ENCODE measurements at places on chromosomes 16 and 17. TPM values are rescaled to one million over a fixed set of nuclear protein-coding genes. Genes with fewer than 3 reads are reported as not detected.

- no peaks in the 10 kb centered on the region for H3K36me3 ChIP-seq
- H3K27me3 ChIP-seq, result peaks cover 86% of the 10 kb centered on the region
- H3K4me1 ChIP-seq, result peaks cover 19% of the 10 kb centered on the region
- no peak overlapping the region for H3K27ac ChIP-seq
- no peak overlapping the region for H3K4me3 ChIP-seq
Observed at GRCh38 chr17:60139438-60140285, 10.1 kb upstream of the CA4 start.

GRCh38 chr16:25011891-25012514, 3.2 kb downstream of the ARHGAP17 start:
- H3K27ac ChIP-seq, result peak overlapping the region; percentile 49
- no peak for DNase-seq
- peaks cover 26% of the 10 kb centered on the region for H3K4me1 ChIP-seq
- peaks cover 3% of the 10 kb centered on the region for H3K36me3 ChIP-seq

GRCh38 chr16:73713778-73714495, 582.7 kb upstream of the PSMD7 start:
- H3K27ac ChIP-seq, result no peak overlapping the region
- H3K36me3 ChIP-seq, result no peaks in the 10 kb centered on the region
- H3K27me3 ChIP-seq, result peaks cover 10% of the 10 kb centered on the region
- no peak for DNase-seq

GRCh38 chr17:28381141-28381825, 9.8 kb downstream of the SARM1 start:
- DNase-seq, result peak; percentile 54
- H3K27me3 ChIP-seq, result peaks cover 76% of the 10 kb centered on the region
- peaks cover 6% of the 10 kb centered on the region for H3K4me1 ChIP-seq
- H3K27ac ChIP-seq, result no peak overlapping the region
- peaks cover 4% of the 10 kb centered on the region for H3K36me3 ChIP-seq

- H3K27me3 ChIP-seq, result peaks cover 4% of the 10 kb centered on the region
- peak overlapping the region; percentile 85 for H3K4me3 ChIP-seq
Observed at GRCh38 chr16:77213542-77214106, 14.4 kb downstream of the SYCE1L start.

GRCh38 chr16:74580833-74581232, 26.1 kb downstream of the GLG1 start:
- H3K36me3 ChIP-seq, result peaks cover 5% of the 10 kb centered on the region
- no peaks in the 10 kb centered on the region for H3K27me3 ChIP-seq
- H3K4me3 ChIP-seq, result no peak overlapping the region
- DNase-seq, result no peak

GRCh38 chr17:48513097-48513496, 17.7 kb downstream of the HOXB1 start:
- no peaks in the 10 kb centered on the region for H3K36me3 ChIP-seq
- H3K4me3 ChIP-seq, result no peak overlapping the region
- H3K27me3 ChIP-seq, result peaks cover 63% of the 10 kb centered on the region

DNA sequence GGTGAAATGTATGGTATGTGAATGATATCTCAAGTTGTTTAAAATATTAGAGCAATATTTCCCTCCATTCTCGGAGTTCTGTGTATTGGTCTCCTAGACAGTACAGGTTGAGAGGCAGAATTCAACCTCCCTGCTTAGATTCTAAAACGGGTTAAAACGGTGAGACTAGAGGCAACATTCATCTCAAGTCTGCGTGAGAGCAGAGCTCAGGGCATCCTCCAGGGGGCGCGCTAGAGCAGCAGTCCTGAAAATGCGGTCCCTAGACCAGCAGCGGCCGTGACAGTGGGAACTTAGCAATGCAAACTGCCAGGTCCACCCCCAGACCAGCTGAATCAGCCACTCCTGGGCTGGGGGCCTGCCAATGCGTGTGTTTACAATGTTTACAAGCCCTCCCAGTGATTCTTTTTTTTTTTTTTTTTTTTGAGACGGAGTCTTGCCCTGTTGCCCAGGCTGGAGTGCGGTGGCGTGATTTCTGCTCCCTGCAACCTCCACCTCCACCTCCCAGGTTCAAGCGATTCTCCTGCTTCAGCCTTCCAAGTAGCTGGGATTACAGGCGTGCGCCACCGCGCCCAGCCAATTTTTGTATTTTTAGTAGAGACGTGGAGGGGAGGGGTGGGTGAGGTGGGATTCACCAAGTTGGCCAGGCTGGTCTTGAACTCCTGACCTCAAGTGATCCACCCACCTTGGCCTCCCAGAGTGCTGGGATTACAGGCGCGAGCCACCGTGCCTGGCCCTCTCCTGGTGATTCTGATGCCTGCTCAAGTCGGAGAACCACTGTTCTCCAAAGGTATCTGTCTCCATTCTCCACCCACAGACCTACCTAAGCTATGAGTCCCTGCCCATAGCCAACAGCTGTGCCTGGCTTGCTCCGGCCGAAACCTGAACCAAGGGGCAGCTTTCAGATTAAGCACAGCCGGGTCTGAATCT, 24.2 kb downstream of the KLHL36 start:
- H3K4me1 ChIP-seq, result peaks cover 3% of the 10 kb centered on the region
- H3K27ac ChIP-seq, result no peak overlapping the region
- H3K4me3 ChIP-seq, result no peak overlapping the region
- DNase-seq, result peak; percentile 67
- peaks cover 16% of the 10 kb centered on the region for H3K27me3 ChIP-seq
- H3K36me3 ChIP-seq, result no peaks in the 10 kb centered on the region

- peaks cover 11% of the 10 kb centered on the region for H3K27me3 ChIP-seq
- DNase-seq, result no peak
- no peak overlapping the region for H3K4me3 ChIP-seq
- peak overlapping the region; percentile 49 for H3K27ac ChIP-seq
Observed at GRCh38 chr17:1640329-1641064, 5.0 kb downstream of the SCARF1 start.

- H3K4me3 ChIP-seq, result no peak overlapping the region
- no peaks in the 10 kb centered on the region for H3K4me1 ChIP-seq
- H3K36me3 ChIP-seq, result no peaks in the 10 kb centered on the region
- peaks cover 56% of the 10 kb centered on the region for H3K27me3 ChIP-seq
Observed at GRCh38 chr16:56530872-56531271, 11.0 kb upstream of the BBS2 start.

DNA sequence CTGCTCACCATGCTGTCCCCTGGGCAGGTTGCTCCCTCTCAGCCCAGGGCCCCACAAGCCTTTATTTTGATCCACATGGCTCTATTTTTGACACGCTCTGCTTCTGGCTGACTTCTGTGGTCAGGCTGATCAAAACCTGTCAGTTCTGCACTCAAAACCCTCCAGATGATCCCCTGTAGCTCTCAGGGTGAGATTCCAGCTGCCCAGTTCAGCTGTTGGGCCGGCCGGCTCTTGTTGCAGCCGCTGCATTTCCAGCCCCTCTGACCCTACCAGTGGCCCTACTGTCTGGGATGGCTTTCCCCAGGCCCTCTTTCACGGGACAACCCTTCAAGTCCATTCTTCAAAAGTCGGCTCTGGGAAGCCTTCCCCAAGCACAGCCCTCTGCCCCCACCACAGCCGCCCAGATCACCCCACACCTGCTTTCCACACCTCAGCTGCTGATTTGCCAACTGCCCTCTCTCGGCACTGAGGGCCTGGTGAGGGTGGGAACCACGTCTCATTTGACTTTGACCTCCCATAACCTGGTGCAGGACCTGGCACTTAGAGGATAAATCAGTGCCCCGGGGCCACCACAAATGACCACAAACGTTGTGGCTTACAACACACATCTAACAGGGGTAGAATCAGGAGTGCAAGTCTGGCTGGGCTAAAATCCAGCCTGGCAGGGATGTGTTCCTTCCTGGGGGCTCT, 16.3 kb upstream of the CACNG4 start:
- DNase-seq, result no peak
- peaks cover 47% of the 10 kb centered on the region for H3K4me1 ChIP-seq
- H3K36me3 ChIP-seq, result peaks cover 3% of the 10 kb centered on the region
- peaks cover 14% of the 10 kb centered on the region for H3K27me3 ChIP-seq
- no peak overlapping the region for H3K27ac ChIP-seq
- no peak overlapping the region for H3K4me3 ChIP-seq

Gene ADAM11
- 1.4 TPM for total RNA-seq

Gene TMEM106A
- total RNA-seq, result 8.6 TPM

Gene TBC1D3G
- total RNA-seq, result not detected

Gene TBC1D3H
- not detected for total RNA-seq
